Cerebellum (tissue), 4 donors: ENCODE measurements at places on chromosomes 3 and 15.

GRCh38 chr3:31522152-31522551 is 10.6 kb upstream of the STT3B start:
- DNase-seq: no peak

DNA sequence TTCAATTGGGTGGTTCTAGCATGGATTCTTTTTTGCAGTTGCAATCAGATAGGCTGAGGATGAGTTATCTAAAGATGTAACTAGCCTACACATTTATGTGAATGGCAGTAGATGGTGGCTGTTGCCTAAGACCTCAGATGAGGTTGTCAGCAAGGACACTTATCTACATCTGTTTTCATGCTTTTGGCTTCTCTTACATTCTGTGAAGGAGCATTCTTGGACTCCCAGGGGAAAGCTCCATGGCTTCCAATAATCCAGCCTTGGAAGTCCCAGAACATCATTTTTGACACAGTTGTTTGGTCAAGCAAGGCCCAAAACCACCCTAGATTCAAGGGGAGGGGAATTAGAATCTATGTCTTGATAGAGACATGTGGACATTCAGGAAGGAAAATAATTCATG is 332.2 kb upstream of the RBMS3 start:
- no peak for DNase-seq

GRCh38 chr3:184937611-184938010 is 125.6 kb downstream of the VPS8 start:
- no peak for DNase-seq

GRCh38 chr3:42012383-42012934 is 50.6 kb upstream of the ULK4 start:
- no peak for DNase-seq

- no peak for DNase-seq
These were observed 168.6 kb downstream of the KLF13 start for GRCh38 chr15:31495281-31495680.

- no peak for DNase-seq
These were observed 38.4 kb upstream of the VPS8 start for GRCh38 chr3:184773283-184774186.

- DNase-seq: peak; percentile 36
These were observed 201.0 kb upstream of the BCL6 start for GRCh38 chr3:187946163-187946691.

GRCh38 chr3:31399271-31399670 is 133.5 kb upstream of the STT3B start:
- DNase-seq: no peak

GRCh38 chr3:45283471-45283870 is 57.4 kb upstream of the TMEM158 start:
- DNase-seq: no peak

GRCh38 chr15:101056366-101057334 is 137.5 kb downstream of the LRRK1 start:
- DNase-seq: no peak

GRCh38 chr15:99449514-99449913 is 116.3 kb upstream of the MEF2A start:
- no peak for DNase-seq

DNA sequence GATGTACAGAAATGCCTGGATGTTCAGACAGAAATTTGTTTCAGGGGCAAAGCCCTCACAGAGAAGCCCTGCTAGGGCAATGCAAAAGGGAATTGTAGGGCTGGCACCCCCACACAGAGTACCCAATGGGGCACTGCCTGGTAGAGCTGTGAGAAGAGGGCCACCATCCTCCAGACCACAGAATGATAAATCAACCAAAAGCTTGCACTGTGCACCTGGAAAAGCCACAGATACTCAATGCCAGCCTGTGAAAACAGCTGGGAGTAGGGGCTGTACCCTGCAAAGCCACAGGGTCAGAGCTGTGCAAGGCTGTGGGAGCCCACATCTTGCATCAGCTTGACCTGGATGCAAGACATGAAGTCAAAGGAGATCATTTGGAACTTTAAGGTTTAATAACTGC is 477.9 kb upstream of the NECTIN3 start:
- no peak for DNase-seq

GRCh38 chr3:95923496-95924210 is 890.7 kb upstream of the EPHA6 start:
- no peak for DNase-seq

DNA sequence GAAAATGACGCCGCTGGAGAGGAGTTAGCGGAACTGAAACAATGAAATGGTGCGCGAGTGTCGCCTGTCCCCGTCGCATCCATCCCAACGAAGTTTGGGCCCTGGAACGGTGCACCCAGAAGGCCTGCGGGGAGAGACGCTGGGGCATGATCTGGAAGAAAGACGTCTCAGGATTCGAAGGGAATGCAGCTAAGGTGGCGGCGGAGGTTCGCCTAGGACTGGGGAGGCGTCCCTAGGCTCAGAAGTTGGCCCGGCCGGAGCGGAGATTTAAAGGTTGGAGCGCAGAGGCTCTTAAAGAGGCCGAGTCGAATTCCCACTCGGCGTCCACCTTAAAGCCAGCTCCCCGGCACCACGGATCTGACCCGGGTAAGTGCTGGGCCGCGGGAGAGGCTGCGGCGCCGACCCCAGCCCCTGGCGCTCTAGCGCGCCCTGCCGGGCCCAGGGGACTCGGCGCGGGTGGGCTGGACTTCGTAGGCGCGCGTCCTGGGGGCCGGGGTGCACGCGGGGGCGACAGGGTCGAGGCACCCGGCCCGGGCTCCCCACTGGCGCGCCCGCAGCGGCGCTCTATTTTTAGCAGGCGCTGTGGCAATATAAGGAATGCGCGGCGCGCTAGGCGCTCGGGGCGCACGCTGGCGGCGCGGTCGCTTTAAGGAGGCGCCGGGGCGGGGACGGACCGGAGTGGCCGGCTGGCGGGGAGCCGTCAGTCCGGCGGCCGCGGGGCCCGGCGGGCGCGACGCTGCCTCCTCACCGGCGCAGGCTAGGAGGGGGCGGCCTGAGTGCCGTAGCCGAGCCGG is at the start of gene MRAS:
Gene MRAS (plus strand): TSS at position 620 of the 794 bp plus-strand sequence. CDS start 24,305 bp downstream, outside the sequence.
- DNase-seq: peak; percentile 71

GRCh38 chr3:172087602-172088580 is 48.5 kb downstream of the FNDC3B start:
- no peak for DNase-seq

GRCh38 chr3:127112796-127113570 is 79.9 kb upstream of the PRR23E start:
- DNase-seq: no peak

DNA sequence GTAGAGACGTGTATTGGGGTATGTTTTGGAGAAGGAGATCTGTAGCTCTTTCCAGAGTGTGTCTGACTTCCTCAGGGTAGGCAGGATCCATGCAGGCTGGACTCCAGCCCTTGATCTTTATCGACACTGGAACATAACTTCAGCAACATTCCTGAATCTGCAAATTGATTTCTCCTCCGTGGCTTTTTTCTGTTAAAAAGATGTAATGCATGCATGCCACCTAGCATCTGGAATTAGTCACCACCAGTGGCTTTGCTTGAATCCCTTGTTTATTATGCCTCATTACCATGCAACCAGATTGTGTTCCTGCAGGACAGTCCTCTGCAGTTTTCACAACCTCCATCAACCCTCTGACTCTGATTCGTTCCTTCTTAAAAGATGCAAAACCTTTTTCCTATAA is 86.1 kb downstream of the CCNL1 start:
- no peak for DNase-seq

DNA sequence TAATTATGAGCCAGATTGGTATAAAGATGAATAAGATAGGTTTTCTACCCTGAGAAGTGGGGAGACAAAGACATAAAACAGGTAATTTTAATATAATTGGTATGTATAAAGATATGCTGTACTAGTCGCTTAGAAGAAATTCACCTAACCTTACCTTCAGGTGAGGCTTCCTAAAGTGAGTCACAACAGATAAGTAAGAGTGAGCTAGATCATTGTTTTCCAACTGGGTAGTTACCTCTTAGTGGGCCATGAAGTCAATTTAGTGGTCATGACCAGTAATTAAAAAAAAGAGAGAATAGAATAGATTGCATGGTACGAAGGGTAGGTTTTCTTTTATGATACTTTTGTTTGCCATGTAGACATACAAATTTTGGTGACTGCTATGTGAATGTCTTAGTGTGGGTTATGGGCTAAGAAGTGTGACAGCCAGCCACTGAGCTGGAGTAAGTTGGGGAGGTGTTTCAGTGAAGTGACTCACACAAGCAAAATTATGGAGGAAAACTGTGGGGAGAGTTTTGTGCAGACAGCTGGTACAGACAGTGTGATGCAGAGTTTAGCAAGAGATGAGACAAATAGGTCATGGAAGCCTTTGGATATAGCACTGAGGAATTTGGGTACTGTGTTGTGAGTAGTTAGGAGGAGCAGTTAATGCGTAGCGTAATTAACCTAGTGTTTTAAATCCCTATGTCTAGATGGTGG is 8.2 kb downstream of the TRNT1 start:
- no peak for DNase-seq

- no peak for DNase-seq
These were observed 11.5 kb upstream of the CMTM8 start for GRCh38 chr3:32226875-32227500.

- no peak for DNase-seq
These were observed 141.7 kb upstream of the NSMCE3 start for GRCh38 chr15:29411299-29411698.

DNA sequence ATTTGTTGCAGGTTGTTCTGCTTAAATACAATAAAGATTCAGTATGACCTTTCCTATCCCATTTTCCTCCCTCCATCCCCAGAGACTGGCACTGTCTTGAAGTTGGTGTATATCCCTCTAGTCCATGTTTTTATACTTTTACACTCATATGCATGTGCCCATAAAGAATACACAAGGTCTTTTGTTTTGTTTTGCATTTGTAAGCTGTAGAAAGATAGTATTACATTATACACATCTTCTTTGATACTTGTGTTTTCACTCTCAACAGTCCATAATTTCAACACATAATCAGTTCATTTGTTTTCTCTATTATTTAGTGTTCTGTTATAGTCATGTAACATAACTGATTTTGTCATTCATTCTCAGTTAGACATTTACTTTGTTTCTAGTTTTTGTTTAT is 88.7 kb upstream of the AADACL2 start:
- no peak for DNase-seq

DNA sequence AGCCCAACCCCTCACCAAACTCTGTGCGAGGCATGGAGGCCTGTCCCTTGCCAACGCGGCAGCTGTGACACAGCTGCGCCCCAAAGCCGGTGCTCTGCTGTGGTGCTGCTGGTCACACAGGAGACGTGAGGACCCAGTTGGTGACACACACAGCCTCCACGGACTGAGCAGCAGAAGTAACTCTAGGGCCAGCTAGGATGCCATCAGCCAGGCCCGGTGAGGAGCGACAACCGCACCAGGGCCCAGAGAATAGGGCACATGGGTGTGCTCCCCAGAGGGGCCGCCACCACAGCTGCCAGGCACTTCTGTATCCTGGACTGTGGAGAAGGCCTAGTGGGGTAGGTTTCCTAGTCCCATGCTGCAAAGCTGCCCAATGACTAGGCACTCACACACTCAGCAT is 10.7 kb downstream of the ZXDC start:
- DNase-seq: no peak
